Effector memory CD8-positive, alpha-beta T cell (primary cell): ENCODE measurements at places on chromosomes 1 and 21.
A peak's percentile ranks its signal among the peaks of the same experiment; 100 is the strongest.

GRCh38 chr1:31753707-31754349 lies 10.3 kb downstream of the ADGRB2 start:
- DNase-seq: no peak

DNA sequence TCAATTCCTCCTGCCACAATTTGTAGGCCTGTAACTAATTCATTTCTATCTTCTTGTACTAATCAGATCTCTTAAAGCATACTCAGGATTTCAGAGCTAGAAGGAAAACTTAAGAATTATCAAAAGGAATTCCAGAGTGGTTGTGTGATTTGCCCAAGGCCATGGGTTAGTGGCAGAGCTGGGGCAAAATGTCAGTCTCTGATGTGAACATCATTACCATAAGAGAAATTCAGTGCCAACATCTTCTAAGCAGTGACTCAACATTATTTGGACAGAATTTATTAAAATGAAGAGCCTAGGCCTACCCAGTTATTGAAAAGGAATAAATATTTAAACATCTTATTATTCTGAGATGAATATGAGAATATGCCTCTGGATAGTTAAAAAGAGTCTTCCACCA lies 14.5 kb downstream of the ST6GALNAC5 start:
- DNase-seq: no peak

GRCh38 chr1:5994713-5995621 lies 2.7 kb upstream of the NPHP4 start:
- DNase-seq: peak; percentile 49

DNA sequence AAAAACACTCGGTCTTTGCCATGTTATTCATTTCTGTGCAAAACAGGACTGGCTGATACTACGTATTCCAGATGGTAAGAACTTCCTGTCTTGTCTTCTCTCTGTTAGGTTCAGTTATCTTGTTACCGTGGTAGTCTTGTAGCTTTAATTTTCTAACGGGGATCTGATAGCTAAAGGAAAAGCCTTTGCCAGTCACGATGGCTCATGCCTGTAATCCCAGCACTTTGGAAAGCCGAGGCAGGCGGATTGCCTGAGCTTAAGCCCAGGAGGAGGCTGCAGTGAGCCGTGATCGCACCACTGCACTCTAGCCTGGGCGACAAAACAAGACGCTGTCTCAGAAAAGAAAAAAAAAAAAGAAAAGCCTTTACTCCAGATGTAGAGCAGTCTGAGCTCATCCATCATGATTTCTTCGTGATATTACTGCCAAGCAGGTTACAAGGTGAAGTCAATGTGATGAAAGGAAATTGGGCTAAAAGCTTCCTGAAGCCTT lies 11.1 kb upstream of the MSTO1 start:
- no peak for DNase-seq

DNA sequence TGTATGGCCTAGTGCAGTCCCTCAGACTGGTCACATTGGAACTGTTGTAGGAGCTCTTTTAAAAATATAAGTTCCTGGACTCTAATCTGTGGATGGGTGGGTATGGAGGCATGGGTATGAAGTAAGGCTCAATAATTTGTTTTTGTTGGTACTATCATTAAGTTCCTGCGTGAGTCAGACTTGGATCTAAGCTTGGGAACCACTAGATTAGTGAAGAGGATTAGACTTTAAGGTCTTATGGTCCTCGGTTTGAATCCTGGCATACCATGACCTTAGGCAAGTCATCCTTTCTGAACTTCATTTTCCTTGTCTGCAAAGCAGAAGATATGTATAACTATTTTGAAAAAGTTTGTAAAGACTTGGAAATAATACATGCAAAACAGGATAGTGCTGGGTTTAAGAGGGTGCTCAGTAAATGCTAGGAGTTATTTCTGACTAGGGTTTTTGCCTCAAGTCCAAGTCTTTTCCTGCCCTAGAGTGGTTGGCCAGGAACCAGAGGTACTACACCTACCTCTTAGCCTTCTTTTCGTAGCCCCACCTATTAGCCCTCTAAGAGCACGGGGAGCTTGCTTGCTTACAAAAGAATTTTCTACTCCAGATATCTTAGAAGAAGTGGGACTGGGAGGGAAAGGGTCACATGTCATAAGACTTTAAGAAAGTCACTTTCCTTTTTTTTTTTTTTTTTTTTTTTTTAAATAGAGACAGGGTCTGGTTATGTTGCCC lies 38.6 kb upstream of the METTL18 start:
- DNase-seq: no peak

DNA sequence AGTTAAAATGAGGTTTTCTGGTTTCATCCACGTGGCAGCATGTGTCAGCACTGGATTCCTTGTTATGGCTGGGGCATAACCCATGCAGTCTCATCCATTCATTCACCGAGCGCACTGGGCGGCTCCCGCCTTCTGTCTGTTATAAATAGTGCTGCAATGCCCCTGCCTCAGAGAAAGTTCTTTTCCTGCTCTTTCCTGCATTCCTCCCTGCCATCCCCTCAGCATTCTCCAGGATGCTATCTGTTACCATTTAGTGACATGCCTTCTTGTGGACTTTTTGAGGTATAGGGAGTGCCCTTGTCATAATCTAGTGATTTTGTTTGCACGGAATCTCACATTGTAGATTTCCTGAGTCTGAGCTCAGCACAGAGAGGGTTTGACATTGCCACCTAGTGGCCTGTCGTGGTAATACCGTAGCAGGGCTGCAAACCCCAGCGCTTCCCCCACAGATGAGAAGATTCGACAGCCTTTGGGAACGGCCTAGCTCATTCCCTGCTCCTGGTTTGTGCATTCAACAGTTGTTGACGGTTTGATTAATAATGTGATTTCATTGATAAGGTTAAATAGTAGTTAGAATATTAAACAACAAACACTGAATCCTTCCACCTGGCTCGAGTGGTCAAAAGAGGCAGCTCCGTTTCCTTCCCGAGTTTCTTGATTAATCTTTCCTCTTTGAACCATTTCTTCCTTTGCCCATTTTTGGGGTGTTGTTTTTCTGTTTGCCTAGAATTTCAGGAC lies 46.3 kb downstream of the UMODL1 start:
- peak; percentile 77 for DNase-seq

- no peak for DNase-seq
Observed at GRCh38 chr1:52707927-52708655, 9.9 kb upstream of the COA7 start.

DNA sequence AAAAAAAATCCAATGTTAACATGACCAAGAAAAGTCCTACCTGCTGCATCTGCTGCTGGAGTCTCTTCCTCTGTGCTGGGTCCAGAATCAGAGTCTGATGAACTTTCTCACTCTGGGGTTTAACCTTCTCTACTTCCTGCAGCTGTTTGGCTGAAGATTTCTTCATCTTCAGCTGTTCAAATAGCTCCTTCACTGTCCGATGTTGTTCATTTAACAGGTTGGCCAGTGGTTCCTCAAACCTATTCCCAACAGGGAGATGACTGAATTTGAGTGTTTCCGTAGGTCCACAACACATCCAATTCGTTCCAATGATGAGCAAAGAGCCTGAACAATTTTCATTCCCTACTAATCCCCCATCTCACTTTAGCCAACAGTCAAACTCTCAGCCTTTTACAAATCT lies 79.4 kb downstream of the GON4L start:
- no peak for DNase-seq

- no peak for DNase-seq
Observed at GRCh38 chr1:228063251-228064191, 19.0 kb upstream of the ARF1 start.

- DNase-seq: no peak
Observed at GRCh38 chr1:185694081-185694480, 40.1 kb upstream of the HMCN1 start.

GRCh38 chr1:244583358-244583982 lies 69.5 kb upstream of the DESI2 start:
- no peak for DNase-seq

DNA sequence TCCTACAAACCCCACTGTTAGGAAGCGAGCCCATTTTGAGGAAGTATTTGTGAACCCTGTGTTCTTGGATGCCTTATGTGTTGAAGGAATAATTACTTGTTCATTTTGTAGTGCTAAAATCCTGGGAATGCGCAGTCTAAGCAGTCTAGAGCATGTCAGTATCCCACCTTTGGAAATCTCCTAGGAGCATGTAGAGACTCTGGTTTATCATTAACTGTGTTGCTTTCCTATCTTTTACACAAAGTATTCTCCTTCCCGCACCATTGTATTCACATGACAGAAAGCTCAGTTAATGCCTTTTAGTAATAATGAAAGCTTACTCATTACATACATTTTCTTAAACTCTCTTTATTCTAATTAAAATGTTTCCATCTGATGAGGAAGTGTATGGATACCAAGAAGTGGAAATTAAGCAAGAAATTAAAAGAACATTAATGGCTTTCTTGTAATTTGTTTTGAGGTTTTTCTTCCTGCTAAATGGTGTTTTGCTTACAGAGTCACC lies 99.4 kb downstream of the CAMTA1 start:
- no peak for DNase-seq

- peak; percentile 55 for DNase-seq
Observed at GRCh38 chr1:226457307-226457712, 49.4 kb upstream of the PARP1 start.

GRCh38 chr1:94044290-94044790 lies 76.6 kb downstream of the ABCA4 start:
- DNase-seq: no peak

GRCh38 chr1:46248122-46248920 lies 758 bp downstream of the RAD54L start:
- DNase-seq: no peak
